GDM1 (cell line): ENCODE measurements at places on chromosomes 11 and 22.

- no peak for DNase-seq
These were observed 52.2 kb downstream of the IRAG1 start for GRCh38 chr11:10641177-10641911.

- DNase-seq = no peak
These were observed 159.9 kb upstream of the NAV2 start for GRCh38 chr11:19552656-19553260.

- DNase-seq = no peak
These were observed 9.4 kb downstream of the EHD1 start for GRCh38 chr11:64868904-64869570.

- no peak for DNase-seq
These were observed 195.6 kb downstream of the GRIK4 start for GRCh38 chr11:120707098-120707497.

DNA sequence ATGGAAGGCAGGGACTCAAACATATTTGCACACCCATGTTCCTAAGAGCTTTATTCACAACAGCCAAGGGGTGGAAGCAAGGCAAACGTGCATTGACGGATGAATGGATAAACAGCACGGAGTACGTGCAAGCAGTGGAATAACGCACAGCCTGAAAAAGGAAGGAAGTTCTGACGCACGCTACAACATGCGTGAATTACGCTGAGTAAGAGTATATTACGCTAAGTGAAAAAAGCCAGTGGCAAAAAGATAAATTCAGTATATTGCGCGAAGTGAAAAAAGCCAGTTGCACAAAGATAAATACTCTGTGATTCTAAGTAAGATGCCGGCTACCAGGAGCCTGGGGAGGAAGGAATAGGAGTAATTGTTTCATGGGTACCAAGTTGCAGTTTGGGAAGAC is 19.5 kb downstream of the PHF21B start:
- DNase-seq = no peak

DNA sequence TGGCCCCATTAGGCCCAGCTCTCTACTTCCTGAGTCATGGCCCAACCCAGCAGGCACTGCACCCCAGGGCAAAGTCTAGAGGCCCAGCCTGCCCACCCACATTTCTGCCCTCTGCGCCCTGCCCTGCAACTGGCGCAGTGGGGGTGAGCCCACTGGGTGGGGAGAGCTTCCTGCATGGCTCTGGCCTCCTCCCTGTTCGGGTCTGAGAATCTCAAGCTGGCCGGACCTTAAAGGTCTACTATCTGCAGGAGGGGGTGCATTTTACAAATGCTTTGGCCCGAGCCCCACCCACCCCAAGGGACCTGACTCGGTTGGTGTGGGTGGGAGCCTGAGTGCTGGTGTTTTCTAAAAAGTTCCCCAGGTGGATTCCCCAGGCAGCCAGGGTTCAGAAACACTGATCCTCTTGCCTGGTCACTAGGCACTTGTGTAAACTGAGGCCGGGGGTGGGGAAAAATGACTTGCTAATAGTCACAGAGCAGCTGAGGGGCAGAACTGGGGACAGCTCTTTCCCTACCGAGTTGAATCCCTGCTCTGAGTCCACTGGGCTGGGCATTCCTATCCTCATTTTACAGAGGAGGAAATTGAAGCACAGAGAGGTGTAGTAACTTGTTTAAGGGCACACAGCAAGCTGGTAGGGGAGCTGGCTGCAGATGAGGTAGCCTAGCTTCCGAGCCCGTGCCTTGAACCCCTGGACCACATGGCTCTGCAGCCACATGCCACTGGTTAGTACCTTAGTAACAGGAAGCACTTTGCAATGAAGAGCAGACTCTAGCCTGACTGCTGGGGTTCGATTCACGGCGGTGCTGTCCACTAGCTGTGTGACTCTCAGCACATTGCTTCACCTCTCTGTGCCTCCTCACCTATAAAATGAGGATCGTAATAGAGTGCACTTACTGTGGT is 36.3 kb downstream of the CD82 start:
- DNase-seq = no peak

- no peak for DNase-seq
These were observed 740 bp upstream of the TRMT2A start for GRCh38 chr22:20117633-20118299.

DNA sequence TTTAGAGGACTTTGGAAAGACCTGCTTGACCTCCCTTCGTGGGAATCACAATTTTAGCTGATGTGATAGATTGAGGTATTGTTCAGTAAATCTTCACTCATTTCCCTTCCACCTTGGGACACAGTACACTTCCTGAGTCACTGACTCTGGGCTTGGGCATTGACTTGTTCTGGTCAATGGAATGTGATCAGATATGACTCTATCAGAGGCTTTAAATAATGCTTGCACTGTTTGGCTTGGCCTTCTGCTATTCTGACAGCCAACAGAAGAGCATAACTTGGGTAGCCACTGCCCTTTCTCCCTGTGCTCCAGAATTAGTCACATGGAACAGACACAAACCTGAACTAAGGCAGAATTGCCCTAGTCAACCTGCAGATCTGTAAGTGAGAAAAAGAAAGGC is 12.5 kb downstream of the PRR5L start:
- DNase-seq = no peak

GRCh38 chr11:124798991-124799347 is 1.2 kb downstream of the MSANTD2 start:
- no peak for DNase-seq

DNA sequence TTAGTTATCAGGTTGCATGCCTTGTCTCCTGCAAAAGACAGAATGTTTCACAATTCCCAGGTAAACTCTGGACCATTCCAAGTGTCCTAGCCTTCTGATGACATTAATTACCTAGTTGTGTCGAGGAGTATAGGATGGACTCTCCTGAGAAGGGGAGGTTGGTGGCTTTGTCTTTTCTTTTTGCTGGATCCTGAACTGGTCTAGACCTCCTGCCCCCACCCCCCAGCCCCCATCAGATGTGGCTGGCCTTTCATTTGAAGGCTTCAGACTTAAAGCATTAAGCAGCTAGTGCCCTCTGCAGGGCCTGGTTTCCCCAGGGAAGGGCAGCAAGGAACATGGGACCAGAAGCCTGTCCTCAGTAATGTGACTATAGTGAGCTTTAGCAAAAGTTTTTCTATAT is 9.7 kb downstream of the MCAM start:
- DNase-seq = no peak

DNA sequence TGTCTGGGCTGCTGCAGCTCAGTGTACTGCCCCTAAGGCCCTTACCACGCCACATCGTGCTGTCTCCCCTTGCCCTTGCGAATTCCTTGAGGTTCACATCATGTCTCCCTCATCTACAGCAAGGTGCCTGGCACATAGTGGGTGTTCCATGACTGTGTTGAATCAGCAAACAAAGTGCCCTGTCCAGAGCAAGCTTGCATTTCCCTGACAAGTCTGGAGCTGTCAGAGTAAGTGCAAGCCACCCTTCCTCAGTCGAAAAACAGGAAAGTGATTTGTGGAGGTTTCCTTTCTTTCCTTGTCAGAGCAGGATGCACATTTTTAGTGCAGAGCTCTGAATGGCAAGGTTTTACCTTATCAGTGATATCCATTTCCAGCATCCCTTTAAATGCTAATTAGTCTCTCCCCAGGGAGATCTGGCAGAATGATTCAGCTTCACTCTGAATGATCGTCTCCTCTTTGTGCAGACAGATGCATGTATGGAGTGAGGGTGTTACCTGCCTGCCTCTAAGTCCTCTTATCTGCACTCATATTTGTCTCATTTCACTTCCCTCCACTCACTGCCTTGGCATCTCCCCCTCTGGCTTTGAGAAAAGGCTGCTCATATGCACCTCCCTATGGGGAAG is 331.2 kb downstream of the TMEM135 start:
- peak; percentile 74 for DNase-seq

DNA sequence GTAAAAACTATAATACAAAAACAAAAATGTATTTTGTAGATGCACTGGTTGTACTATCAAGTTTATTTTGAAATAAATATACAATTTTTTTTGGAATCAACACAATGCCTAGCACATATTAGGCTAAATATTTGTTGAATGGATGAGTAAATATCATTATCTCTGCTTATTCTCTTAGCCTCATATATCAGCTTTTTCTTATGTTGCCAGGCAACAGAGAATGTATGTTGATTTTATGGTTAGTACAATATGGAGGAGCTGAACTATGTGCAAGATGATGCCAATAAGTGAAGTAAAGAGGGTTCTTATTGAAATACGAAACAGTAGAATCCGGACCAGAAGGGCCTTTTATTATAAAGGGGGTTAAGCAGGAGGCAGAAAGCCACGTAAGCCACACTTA is 94.9 kb downstream of the FAR1 start:
- no peak for DNase-seq

GRCh38 chr11:61685617-61685967 is 5.4 kb downstream of the DAGLA start:
- no peak for DNase-seq
